Fibroblast of skin of left quadriceps (primary cell): ENCODE measurements at places on chromosomes 4 and X.

GRCh38 chrX:115390078-115390477, 100.6 kb downstream of the LUZP4 start:
- no peak for DNase-seq

GRCh38 chr4:93029769-93030168, 726.0 kb downstream of the GRID2 start:
- no peak for DNase-seq

DNA sequence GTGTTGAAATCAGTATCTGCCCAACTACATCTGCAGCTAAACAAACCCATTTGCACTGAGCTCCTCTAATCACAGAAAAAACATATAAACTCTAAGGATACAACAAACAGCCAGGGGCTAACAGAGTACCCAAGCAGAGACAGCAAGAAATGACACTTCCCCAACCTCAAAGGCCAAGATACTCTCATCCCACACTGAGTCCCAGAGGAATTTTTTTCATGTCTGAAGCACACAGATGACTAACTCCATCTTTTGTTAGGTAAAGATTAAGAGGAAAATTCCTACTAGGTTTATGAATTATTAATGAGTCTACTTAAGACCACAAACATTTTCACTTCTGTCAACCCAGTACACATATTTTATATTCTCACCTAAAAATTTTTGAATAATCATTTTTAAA, 31.6 kb downstream of the SEPSECS start:
- DNase-seq = no peak

- no peak for DNase-seq
Observed at GRCh38 chrX:40853816-40854123, 118.4 kb upstream of the MED14 start.

DNA sequence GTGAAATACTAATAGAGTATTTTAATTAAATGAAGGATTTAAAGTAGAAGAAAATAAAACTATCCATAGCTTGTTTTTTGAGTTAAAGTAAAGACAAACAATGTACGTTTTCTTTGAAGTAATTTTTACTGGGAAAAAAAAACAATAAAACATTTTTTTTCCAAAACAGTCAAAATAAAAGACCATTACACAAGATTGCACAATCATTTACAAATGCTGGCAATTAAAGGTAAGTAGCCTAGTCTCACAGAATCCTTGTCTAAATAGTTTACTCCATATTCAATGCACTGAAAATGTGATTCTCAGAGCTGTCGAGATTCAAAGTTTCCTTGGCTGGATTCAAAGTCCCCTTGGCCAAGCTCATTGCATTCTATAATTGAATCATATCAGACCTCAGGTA, 21.2 kb downstream of the C4orf54 start:
- DNase-seq = no peak

DNA sequence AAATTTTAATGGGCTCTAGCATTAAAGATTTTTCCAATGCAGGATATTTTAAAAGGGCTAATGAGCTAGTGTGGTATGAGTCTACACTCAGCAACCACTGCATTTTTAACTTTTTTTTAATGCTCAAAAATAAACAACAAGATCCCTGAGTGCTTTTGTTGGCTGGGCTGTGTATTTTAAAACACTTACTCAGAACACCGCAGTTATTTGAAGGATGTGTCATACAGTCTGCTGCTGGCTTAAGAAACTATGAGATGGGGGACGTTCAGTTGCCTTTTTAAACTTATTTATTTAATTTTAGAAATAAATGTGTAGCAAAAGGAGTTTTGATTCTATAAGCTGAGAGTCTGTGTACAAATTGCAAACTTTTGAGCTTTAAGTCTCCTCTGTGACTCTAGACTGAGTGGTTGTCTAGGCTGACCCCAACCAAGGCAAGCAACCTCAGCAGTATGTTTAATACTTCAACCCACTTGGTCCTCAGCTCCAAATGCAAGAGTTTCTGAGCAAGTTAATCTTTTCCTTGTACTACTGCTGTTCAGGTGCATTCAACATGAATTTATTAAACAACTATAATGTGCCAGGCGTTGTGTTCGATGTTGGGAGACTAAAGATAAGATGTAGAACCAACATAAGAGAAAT, 278.6 kb upstream of the DIPK2B start:
- DNase-seq = peak; percentile 81

DNA sequence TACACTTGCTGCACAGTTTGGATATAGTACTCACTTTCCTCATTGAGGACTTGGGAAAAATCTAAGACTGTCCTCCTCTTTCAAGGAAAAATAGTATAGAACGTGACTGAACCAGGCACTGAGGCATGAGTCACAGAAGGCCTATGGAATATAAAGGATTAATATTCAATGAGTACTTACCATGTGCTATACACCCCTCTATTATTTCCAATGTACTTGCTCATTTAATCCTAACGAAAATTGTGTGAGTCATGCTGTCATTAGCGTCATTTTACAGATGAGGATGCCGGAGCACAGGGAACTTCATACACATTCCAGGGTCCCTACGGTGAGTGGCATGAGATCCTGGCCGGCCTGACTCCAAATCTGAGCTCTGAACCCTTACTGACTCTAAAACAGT, 2136.2 kb upstream of the TENM3 start:
- DNase-seq = no peak

DNA sequence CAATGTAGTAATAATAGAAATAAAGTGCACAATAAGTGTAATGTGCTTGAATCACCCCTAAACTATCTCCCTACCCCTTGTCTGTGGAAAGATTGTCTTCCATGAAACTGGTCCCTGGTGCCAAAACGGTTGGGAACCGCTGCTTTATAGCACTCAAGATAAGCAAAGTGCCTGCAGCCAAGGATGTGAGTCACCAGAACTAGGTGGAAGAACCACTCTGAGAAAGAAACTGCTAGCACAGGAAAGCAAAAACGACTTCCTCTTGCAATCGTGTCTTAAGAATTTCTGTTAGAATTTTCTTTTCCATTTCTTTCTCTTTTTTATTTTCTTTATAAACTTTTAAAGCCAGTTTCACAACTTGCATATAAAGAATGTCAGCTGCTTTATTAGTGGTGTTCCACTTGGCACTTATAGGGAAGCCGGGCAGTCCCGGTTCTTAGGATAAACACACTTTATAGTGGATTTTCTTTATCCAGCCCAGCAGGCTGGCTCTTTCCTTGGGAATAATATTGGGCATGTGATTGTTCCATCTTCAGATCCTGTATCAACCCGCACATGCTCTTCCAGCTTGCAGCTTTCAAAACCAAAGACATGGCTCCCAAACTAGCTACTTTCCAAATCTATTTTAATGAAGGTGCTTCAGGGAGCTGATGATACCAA, 32.3 kb upstream of the CXCL8 start:
- no peak for DNase-seq

- no peak for DNase-seq
Observed at GRCh38 chr4:102061133-102061532, 270.6 kb downstream of the BANK1 start.

- DNase-seq = no peak
Observed at GRCh38 chr4:138894011-138894410, 121.6 kb upstream of the NOCT start.

DNA sequence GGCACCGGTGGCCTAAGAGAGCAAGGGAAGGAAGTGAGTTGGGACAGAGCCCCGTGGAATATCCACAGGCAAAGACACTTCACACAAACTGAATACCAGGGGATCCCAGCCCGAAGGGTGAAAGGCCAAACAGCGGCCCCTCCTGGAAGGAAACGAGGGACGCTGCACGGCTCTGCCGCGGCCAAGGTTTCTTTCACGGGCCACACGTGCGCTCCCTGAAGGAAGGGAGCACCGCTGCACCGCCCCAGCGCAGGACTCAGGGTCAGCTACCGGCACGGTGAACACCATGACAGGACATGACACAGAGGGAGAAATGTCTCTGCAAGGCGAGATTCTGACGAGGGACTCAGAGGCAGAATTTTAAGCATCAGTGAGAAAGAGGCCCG, 31.5 kb upstream of the GTPBP6 start:
- no peak for DNase-seq

GRCh38 chr4:183638436-183638835, 20.5 kb downstream of the RWDD4 start:
- DNase-seq = no peak

DNA sequence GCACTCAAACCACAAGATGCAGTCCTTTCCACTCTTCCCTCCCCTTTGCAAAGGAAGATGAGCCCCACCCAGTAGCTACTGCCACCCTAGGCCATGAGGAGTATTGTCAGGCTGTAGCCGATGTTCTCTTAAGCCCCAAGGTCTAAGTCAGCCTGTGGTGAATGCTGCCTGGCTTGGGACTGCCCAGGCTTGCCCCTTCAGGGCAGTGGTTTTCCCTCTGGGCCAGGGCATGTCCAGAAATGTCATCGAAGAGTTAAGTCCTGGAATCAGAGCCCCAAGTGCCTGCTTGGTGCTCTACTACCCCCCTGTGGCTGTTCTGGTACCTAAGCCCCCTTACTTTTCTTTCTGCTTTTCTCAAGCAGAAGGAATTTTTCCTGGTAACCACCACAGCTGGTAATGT, 11.8 kb upstream of the PGK1 start:
- no peak for DNase-seq

DNA sequence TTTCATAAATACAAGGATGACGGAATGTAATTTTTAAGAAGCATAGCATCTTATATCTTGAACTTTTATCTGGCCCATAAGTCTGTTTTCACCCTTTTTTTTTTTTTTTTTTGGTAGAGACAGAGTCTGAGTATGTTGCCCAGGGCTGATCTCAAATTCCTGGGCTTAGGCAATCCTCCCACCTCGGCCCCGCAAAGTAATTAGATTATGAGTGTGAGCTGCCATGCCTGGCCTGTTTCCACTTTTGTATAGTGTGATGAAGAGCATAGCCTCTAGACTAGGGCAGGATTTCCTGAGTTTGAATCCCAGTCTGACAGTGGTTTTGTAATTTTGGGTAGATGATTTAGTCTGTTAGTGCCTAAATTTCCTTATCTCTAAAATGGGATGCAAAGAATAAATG, 11.0 kb downstream of the STIM2 start:
- DNase-seq = peak; percentile 17

DNA sequence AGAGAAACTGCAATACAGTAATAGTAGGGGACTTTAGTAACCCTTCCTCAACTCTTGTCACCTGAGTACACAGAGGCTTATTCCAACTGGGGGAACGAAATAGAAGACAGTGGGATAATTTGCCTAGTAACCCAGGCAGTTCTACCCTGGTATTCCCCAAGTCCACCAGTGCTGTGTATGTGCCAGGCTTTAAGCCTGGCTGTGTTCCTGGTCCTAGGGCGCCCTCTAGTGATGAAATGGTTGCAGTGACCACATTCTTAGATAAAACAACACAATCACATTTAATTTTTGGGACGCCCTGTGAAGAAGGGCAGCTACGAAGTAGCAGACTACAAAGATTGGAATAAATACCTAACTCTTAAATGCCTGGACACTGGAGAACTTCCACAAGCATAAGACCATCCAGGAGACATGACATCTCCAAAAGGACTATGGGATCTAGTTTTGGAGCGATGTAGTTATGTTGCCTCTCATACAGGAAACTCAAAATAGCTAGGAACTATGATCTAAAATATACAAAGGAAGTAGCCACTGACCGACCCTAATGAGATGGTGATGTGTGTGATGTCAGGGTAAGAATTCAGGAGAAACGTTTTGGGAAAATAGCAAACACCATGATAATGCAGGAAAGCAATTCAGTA, 288.5 kb upstream of the ZCCHC13 start:
- no peak for DNase-seq

- DNase-seq = no peak
Observed at GRCh38 chrX:23896981-23897380, 10.8 kb downstream of the APOO start.

DNA sequence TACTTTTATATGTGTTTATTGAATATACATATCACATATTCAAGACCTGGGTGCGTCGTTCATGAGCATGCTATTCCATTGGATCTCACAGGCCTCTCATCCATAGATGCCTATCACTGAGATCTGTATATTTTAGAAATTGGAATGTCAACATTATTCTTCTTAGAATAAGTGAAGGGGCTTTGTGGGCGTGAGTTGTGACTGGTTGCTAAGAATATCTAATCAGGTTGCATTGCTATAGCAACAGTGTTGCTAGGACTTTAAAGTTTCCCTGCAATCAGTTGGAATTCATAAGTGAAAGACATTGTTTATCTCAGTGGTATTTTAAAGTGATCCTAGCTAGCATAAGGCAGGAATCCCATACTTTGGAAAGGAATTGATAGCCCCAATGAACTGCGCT, 36.7 kb upstream of the ANK2 start:
- no peak for DNase-seq
